ENCODE measurements at places on chromosomes 7 and 10.

- no peak for DNase-seq
These were observed 2.8 kb downstream of the COPS6 start for GRCh38 chr7:100091411-100092181.

GRCh38 chr10:94461503-94461902, 59.2 kb downstream of the TBC1D12 start:
- DNase-seq: no peak

DNA sequence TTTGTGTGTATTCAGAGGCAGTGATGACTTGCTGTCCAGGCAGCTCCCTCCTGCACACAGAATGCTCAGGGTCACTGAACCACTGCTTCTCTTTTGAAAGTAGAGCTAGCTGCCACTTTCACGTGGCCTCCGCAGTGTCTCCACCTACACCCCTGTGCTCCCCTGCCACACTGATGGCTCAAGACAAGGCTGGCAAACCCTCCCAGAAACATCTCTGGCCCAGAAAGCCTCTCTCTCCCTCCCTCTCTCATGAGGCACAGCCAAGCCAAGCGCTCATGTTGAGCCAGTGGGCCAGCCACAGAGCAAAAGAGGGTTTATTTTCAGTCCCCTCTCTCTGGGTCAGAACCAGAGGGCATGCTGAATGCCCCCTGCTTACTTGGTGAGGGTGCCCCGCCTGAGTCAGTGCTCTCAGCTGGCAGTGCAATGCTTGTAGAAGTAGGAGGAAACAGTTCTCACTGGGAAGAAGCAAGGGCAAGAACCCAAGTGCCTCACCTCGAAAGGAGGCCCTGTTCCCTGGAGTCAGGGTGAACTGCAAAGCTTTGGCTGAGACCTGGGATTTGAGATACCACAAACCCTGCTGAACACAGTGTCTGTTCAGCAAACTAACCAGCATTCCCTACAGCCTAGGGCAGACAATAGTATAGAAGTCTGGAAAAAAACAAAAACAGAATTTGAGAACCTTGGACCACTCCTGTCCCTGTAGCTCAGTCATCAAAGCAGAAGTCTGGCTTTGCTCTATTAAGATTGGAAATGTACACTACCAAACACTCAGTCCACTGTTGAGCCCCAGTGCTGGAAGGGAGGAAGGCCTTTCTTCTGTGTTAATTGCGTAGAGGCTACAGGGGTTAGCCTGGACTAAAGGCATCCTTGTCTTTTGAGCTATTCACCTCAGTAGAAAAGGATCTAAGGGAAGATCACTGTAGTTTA, 15.8 kb downstream of the SCD start:
- no peak for DNase-seq

- no peak for DNase-seq
These were observed 10.1 kb downstream of the PAPOLB start for GRCh38 chr7:4851459-4852422.

DNA sequence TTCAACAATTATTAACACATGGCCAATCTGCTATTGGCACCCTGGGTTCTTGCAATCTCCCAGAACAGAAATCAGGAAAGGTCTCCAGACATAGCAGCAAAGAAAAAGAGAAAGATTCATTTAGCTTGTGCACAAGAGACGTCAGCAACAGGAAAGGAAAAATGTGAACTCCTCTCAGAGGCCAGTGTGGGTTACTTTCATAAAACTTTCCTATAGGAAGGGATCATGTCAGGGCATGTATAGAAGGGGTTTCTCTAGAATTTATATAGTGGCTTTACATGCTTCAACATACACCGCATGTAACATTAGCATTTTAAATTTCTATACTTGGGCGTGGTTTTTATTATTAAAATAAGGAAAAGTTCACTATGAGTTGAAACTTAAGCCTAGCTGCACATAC, 725.1 kb downstream of the SORCS1 start:
- DNase-seq: no peak

DNA sequence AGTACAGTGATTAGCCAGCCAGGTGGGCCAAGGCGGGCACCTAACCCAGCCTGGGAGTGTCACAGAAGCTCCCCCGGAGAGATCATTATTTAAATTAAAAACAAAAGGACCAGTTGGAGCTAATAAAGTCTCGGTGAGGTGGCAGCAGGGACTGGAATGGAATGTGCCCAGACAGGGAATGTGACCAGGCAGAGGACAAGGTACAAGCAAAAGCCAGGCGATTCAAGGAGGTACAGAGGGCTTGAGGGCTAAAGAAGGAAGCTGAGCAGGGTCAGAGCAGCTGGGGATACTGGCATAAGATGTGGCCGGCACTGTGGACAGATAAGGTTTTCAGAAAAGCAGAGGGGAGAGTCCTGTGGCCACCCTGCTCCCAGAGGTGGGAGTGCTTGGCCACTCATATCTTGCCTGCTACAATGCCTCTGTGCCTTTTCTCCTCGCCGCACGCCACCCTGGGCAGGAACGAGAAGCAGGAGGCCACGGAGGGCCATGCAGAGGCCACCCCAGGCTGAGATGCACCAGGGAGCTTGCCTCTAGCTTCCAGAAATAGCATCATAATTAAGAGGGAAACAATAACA, 13.2 kb downstream of the TMEM273 start:
- no peak for DNase-seq

- no peak for DNase-seq
These were observed 157.5 kb upstream of the PHYHIPL start for GRCh38 chr10:59018977-59019376.

- no peak for DNase-seq
These were observed 107.2 kb upstream of the PPIF start for GRCh38 chr10:79239924-79240581.

- DNase-seq: no peak
These were observed 575.6 kb downstream of the ARL4A start for GRCh38 chr7:13262929-13263530.

GRCh38 chr7:33904681-33905388, 504 bp upstream of the BMPER start:
- DNase-seq: peak; percentile 17

GRCh38 chr7:1144269-1144771, 15.7 kb downstream of the ZFAND2A start:
- no peak for DNase-seq

GRCh38 chr10:15901889-15902288, 41.6 kb upstream of the MINDY3 start:
- no peak for DNase-seq

- no peak for DNase-seq
These were observed 129.3 kb downstream of the ST7 start for GRCh38 chr7:117082647-117083046.

DNA sequence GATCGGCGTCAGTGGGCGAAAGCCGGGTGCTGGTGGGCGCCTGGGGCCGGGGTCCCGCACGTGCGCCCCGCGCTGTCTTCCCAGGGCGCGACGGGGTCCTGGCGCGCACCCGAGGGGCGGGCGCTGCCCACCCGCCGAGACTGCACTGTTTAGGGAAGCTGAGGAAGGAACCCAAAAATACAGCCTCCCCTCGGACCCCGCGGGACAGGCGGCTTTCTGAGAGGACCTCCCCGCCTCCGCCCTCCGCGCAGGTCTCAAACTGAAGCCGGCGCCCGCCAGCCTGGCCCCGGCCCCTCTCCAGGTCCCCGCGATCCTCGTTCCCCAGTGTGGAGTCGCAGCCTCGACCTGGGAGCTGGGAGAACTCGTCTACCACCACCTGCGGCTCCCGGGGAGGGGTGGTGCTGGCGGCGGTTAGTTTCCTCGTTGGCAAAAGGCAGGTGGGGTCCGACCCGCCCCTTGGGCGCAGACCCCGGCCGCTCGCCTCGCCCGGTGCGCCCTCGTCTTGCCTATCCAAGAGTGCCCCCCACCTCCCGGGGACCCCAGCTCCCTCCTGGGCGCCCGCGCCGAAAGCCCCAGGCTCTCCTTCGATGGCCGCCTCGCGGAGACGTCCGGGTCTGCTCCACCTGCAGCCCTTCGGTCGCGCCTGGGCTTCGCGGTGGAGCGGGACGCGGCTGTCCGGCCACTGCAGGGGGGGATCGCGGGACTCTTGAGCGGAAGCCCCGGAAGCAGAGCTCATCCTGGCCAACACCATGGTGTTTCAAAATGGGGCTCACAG, 1.1 kb downstream of the EGFR start:
- DNase-seq: no peak
